A673 (cell line): ENCODE measurements at places on chromosomes 13 and 19. TPM values are rescaled to one million over a fixed set of nuclear protein-coding genes. Genes with fewer than 3 reads are reported as not detected.

TNNI3 gene
- 12.8 and 16.5 TPM in 2 replicates for total RNA-seq

MAMSTR gene
- 4.7 and 5.9 TPM in 2 replicates for total RNA-seq

SPACA7 gene
- not detected in 2 replicates for total RNA-seq

QPCTL gene
- total RNA-seq = 12.8 and 17.4 TPM in 2 replicates

SIGLEC10 gene
- not detected in 2 replicates for total RNA-seq

WTIP gene
- 3.4 and 4.7 TPM in 2 replicates for total RNA-seq

SERPINE3 gene
- not detected in 2 replicates for total RNA-seq

PAN3 gene
- 41.5 and 46.1 TPM in 2 replicates for total RNA-seq

COL4A2 gene
- 184 and 193 TPM in 2 replicates for total RNA-seq

ZNF382 gene
- total RNA-seq = 17.2 and 17.3 TPM in 2 replicates

KLK14 gene
- total RNA-seq = 1.0 and 1.2 TPM in 2 replicates

CACNG7 gene
- not detected in 2 replicates for total RNA-seq
